ENCODE measurements at places on chromosomes 16 and 17.

DNA sequence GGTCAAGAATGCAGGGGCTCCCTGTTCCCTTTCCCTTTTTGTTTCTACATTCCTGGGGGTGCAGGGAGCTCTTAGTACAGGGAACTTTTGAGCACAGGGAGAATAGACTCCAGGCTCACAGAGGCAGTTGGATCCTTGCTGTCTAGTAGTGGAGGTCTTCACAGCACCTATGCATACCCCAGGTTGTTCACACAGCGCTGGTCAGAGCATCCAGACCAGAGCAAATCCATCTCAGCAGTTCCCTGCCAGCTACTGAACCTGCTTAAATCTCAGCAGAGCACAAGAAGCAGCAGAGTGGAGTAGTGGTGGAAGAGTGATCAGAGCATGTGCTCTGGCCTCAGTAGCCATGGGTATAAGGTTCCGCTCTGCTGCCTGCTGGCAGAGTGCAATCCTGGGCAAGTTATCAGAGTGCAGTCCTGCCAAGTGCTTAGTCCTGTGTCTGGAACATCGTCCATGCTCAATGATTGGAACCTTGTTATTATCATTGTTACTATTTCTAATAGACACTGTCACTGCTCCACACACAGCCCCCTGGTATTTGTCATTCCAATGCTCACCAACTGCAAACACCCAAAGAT lies 220.4 kb downstream of the CBLN1 start:
- DNase-seq = no peak

DNA sequence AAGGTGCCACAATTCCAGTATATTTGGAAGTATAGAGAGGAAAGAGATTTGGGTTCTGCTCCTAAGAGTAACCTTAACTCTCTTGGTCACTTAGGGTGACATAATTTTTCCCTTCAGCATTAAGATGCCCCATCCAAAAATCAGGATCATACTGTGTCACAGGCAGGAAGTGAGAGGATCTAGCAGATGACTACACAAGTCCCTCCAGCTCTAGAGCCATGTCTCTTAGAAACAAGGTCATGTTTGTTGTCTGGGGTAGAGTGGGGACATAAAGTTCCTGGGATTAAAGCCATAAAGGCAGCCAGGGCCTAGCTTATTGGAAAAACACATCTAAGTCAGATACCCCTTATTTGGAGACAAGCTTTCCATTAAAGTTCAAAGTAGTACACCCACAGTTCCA lies 2.7 kb downstream of the CCL8 start:
- DNase-seq = no peak

GRCh38 chr17:12415031-12415430 lies 250.7 kb upstream of the MYOCD start:
- DNase-seq = no peak

GRCh38 chr17:9002606-9003354 lies 18.5 kb upstream of the NTN1 start:
- no peak for DNase-seq

- no peak for DNase-seq
Measured at GRCh38 chr16:66023481-66023880, 343.0 kb upstream of the CDH5 start.

DNA sequence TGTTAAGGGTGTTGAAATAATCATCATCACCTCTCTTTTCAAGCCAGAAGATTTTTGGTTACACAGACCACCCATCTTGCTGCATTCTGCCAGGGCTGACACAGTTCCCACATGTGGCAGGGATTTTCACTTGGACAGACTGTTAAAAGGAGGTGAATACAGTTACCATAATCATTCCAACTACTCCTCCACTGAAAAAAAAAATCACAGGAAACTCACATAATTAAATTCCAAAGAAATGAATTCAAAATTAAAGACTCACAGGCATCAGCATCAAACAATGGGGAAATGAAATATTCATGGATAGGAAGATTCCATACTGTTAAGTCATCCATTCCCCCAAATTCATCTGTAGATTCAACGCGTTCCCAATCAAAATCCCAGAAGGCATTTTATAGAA lies 209.4 kb downstream of the MRTFB start:
- DNase-seq = no peak

- no peak for DNase-seq
Measured at GRCh38 chr16:23107117-23107516, 42.1 kb downstream of the USP31 start.
